COLO829 (cell line): ENCODE measurements at places on chromosomes 7 and 10.
A peak's percentile ranks its signal among the peaks of the same experiment; 100 is the strongest.

DNA sequence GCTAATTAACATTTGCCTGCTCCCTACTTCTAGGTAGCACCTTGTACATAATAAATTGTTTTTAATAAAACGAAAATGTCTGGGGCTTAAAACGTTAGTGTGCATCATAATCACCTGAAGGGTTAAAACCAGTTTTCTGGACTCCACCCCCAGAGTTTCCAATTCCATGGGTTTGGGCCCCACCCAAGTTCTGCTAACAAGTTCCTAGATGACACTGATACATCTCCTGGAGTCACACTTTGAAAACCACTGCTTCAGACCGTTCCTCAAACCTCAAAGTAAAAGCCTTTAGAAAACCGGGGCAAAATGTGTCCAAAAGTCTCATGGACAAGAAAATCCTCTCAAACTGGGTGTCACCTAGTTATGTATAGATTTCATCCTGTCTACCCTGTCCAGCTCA is 9.3 kb downstream of the OSBPL3 start:
- no peak for DNase-seq

DNA sequence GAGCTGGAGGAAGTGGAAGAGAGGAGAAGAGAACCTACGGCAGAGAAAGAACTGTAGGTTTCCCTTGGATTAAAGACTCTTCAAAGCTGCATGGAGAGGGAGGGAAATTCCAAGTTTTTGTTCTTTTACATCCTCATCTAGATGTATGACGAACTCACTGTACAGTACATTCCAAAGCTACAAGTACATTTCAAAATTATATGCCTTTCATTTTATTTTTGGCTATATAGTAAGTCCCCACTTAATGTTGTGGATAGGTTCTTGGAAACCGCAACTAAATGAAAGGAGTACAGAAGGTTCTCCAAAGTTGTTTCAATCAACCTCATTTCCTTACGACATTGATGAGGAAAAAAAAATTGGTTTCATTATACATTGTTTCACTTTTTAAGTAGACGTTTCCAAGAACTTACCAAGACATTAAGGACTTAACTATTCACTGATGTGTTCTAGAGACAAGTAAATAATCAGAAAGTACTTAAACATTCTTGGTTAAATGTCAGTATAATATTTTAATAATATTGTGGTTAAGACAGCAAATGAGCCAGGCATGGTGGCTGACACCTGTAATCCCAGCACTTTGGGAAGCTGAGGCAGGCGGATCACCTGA is 16.1 kb upstream of the JMJD1C start:
- no peak for DNase-seq

- no peak for DNase-seq
These were observed 151.8 kb downstream of the ITGA8 start for GRCh38 chr10:15567952-15568351.

- DNase-seq = no peak
These were observed 108.2 kb downstream of the PIP4K2A start for GRCh38 chr10:22606164-22606614.

DNA sequence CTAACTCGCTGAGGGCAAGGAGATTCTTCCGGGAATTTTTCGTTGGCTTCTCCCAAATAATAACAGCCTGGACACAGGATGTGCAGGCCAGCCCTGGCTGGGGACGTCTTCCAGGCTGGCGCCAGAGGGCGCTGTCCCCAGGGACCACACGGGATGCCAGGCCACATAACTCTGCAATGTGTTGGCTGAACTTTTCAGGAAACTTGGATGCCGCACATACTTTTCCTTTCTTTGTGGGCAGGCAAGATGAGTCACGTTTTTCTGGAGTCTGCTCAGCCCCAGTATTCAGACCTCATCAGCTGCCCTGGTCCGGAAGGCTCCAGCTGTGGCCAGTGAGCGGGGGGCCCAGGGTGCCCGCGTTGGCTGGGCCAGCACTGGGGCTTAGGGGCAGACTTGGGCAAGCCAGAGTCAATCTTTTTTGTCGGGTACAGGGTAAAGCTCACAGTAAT is 122.7 kb downstream of the PRKAG2 start:
- DNase-seq = peak; percentile 97

DNA sequence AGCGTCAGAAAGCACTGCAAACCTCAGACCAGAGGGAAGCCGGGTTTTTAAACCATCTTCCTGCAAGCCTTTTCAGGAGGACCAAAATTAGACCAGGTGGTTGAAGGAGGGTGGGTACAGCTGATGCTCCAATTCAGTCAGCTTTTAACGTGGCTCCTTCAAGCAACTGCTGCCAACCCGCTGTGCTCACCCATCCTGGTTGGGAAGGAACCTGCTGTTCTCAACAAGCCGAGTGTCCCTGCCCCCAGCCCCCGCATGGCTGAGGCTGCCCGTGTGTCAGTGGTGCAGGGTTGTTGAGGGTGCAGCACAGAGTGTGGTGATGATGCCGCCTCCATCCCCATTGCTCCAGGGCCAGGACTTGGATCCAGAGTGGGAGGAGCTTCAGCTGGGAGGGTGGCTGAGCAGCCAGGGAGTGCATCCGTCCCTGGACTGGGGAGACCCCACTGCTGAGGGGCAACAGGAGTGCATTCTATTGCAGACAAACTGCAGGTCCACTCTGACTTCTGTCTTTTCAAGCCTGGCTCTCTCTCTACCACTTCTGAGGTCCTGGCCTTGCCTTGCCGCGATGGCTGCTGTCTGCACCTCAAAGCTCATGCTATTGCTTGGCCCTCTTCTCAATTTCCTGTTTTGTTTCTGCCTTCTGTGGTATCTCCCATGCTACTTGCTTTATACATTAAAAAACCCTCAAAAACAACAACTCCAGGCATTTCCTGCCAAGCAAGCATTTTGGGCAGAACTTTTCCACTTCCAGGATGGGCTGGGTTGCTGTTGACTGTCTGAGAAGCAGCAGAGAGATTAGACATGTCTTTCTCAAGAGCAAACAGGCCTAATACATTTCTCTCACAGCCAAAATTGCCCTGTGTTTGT is 134.7 kb downstream of the DNAJB6 start:
- no peak for DNase-seq

- no peak for DNase-seq
These were observed 123.9 kb upstream of the TCF7L2 start for GRCh38 chr10:112826018-112826697.

- DNase-seq = no peak
These were observed 915.8 kb downstream of the XPNPEP1 start for GRCh38 chr10:109007514-109007913.

DNA sequence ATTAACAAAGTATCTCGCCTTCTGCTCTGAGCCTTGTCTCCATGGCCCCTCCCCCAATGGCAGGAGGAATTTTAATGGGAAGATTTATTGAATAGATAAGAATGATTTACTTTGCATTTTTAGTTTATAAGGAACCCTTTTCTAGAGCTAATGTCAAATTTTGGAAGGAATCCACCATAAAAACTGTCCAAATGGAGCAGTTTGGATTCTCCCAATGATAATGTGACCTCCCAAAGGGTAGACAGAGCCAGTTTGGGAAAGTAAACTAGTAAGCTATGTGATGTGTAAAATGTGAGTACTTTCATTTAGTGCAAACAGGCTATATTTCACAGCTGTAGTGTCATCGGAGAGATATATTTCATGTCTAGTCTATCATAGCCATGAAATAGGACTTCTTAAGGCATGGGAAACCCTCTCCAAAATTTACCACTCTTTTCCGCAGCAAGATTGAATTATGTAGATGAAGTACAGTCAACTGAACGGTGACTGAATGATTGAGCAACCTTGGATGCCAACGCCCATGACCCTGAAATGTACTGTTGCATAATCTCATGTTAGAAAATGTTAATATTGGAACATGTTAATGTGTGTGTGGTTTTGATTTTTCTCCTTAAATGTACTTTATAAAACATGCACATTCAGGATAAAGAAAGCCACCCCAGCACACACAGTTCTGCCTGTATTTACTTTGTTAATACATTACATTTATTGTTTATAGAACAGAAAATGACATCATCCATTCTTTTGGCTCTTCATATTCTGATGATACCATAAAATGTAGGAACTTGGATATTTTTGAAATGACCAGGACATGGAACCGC is 140.6 kb downstream of the NRP1 start:
- DNase-seq = no peak

DNA sequence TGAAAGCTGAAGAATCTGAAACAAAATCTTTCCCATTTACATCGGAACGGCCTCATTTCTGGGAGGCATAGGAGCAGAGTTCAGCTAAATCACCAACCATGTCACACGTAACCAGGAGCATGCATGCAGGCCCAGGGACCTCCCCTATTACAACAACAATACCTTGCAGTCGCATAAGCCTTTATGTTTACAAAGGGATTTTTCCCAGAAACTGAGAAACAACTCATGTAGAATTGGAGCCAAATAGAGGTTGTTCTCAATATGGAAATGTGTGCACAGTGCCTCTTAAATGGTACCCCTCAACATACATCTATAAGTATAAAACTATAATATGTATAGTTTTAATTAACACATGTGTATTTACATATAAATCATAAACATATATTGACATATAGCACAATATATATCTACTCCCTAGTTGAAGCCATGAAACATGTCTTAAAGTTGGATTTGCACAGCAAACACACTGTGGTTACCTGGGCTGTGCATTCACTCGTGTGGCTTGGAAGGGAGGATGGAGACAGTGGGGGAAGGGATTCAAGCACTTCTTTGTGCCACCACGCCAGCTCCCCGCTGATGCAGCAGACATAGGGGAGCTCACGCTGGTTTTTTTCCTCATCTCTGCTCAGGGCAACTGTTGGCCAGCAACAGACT is 35.0 kb upstream of the DGKI start:
- DNase-seq = no peak

GRCh38 chr7:88522771-88523293 is 216.1 kb upstream of the STEAP4 start:
- peak; percentile 50 for DNase-seq

DNA sequence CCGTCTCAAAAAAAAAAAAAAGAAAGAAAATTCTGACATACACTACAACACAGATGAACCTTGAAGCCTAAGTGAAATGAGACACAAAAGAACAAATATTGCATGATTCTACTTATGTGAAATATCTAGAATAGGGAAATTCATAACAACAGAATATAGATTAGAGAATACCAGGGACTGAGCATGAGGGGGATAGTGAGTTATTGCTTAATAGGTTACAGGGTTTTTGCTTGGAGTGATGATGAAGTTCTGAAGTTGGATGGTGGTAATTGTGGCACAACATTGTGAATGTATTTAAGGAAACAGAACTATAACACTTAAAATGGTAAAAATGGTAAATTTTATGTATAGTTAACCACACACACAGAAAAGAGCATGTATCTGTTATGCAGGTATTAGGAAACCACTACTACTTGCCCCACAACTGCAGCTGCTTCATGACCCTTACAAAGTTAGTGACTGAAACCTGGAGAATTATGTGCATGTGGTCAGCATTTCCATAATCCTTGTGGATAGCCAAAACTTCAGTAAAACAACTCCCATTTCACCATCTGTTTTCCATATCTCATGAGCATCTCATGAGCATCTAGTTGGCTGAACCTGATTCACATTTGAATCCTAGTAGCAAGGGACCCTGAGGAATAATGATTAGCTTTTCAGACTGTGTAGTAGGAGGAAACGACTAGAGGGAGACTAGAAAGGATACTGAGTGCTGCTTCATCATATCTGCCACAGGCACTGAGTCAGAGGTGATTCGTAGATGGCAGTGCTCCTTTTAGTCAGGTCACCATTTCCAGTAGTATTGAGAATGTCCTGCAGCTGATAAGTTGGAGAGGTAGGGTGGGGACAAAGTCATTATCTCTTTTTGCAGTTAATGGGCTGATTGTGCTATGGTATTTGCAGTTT is 26.3 kb downstream of the SAMD8 start:
- DNase-seq = no peak

DNA sequence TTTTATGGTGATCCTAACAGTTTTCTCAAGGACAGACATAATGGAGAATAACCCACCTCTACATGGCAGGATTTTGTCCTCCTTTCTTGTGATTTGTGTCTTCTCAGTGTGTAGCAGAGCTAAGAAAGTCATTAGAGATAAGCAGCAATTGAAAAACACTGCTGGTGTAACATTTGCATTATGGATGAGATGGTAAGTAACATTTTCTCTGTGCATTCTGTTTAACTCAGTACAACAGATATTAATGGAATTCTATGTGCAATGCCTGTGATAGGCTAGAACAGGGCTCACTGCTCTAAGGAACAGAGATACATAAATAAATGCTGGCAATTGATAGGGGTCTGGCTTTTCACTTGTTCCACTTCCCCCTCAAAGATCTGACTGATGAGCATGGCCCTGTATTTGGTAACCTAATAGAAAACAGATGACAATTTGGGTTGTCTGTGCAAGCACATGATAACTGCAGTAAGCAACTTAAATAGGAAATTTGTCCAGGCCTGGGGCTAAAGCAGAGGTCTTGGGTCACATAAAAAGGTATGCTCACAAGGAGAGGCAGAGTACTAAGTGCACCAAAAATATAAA is 560.3 kb upstream of the POM121L12 start:
- no peak for DNase-seq

DNA sequence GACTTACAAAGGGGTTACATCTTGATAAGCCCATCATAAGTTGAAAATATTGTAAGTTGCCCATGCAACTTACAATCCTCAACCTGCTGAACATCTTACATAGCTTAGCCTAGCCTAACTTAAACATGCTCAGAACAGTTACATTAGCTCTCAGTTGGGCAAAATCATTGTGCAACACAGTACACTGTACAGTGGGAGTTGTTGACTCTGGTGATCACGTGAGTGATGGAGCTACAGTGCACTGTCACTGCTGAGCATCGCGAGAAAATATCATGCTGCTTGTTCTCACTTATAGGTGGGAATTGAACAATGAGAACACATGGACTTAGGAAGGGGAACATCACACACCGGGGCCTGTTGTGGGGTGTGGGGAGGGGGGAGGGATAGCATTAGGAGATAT is 214.9 kb upstream of the ZMIZ1 start:
- DNase-seq = no peak
